ENCODE measurements at places on chromosomes 2 and 18. TPM values are rescaled to one million over a fixed set of nuclear protein-coding genes. Genes with fewer than 3 reads are reported as not detected.

DNA sequence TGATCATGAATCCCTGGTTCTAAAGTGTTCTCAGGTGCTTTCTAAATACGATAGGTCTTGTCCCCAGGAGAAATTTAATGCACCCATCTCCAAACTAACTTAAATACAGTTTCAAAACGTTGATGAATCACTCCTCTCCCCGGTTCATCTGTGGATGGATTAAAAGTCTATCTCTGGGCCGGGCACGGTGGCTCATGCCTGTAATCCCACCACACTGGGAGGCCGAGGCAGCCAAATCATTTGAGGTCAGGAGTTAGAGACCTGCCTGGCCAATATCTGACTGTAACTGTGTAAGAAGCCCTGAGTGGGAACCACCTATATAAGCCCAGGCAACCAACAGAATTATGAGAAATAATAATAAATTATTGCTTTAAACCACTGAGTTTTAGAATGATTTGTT is 78.7 kb downstream of the LONRF2 start:
- DNase-seq, result no peak

- DNase-seq, result peak; percentile 13
Observed at GRCh38 chr2:215029936-215030335, 108.5 kb downstream of the ABCA12 start.

DNA sequence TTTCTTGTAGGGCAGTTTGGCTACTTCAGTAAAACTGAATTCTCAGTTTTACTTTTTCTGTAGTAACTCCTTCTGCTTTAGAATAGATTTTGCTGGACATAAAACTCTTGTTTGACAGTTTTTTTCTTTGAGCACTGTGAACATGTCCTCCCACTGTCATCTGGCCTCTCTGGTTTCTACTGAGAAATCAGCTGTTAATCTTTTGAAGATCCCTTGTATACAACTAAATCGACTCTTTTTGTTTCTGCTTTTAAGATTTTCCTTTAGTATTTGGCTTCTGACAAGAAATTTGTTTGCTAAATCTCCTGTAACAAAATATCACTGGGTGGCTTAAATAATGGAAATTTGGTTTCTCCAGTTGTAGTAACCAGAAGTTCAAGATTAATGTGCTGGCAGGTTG is 570.9 kb upstream of the RAB6C start:
- no peak for DNase-seq

DNA sequence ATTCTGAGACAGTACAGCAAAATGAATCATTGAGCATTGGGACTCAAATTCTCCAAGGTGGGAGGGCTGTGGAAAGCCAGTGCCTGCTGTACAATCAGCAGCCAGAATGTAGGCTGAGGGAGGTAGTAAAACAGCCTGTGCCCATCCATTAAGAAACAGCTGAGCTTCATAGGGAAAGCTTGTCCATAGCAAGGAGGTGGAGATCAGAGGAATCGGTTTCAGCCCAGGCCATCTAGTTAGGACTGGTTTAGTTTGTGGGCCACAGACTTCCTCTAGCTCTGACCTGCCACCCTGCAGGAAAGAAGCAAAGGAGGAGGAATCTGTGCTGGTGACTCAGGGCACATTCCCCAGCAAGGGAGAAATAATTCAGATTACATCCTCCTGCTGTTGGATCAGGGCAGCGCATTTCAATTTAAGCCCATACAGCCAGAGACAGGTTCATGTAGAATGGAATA is 333.4 kb downstream of the SETBP1 start:
- DNase-seq, result peak; percentile 59

PRKAG3 gene
- not detected for total RNA-seq

SAG gene
- 14.7 TPM for total RNA-seq

TUBB8B gene
- total RNA-seq, result not detected
